ENCODE measurements at places on chromosomes 6 and 20.

- no peak for DNase-seq
These were observed 124.2 kb downstream of the SLC24A3 start for GRCh38 chr20:19336631-19337030.

DNA sequence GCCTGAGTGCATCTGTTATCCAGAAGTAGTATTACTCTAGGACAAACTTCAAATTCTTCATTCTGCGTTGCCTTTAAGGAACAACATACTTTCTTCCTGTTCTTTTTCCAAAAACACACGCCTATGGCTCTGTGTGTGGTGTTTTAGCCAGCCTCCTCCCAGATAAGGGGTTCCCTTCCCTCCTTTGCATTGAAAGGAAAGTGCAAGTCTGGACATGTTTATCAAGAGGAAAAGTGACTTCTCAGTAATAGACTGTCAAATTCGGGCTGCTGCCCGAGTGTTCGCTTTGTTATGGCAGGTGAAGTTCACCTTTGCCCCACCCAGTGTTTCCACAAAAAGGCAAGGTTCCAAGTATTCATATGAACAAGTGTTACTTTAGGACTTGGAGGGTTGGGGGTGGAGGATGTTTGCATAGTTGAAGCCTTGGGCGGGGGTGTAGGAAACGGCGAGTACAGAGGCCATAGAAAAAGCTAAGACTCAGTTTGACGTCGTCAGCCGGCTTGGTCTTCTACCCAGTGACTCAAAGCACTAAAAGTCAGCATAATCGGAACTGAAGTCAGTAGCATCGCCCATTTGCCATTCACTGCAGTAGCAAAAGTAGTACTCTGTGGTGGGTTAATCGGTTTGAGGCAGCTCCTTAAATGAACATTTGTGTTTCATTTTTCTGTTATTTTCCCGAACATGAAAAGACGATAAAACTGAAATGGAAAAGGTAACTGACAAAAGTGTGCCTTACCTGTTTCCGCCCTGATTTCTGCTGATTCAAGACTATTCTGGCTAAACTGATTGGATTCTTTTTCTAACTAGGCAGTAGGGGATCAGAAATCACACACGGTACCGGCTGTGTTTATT, 12.5 kb downstream of the PRDM1 start:
- DNase-seq = no peak

GRCh38 chr20:45745015-45745414, 22.9 kb downstream of the SPINT4 start:
- DNase-seq = no peak

- no peak for DNase-seq
These were observed 754.0 kb upstream of the ADGRB3 start for GRCh38 chr6:67880939-67881705.

GRCh38 chr6:139712830-139713229, 338.4 kb upstream of the CITED2 start:
- DNase-seq = no peak

DNA sequence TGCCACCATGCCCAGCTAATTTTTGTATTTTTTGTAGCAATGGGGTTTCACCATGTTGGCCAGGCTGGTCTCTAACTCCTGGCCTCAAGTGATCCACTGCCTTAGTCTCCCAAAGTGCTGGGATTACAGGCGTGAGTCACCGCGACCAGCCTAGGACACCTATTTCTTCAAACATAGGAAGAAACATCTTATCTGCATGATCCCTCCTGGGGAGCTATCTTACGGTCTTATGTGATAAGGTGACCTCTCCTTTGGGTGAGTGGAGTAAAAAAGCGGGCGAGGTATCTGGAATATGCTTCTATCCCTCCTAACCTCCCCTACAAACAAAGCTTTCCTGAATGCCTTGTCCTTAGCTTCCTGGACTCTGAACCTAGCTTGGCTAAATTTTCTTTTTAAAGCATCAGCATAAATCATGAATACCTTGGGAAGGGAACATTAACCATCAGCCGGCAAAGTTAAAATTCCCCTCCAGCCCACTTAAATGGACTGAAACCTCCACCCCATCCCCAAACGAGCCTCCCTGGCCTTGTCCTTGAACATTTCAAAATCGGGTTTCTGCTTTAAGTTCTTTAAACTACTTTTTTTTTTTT, 24.5 kb downstream of the RIPOR3 start:
- no peak for DNase-seq

GRCh38 chr6:25835442-25836283, 3.8 kb upstream of the SLC17A1 start:
- DNase-seq = no peak

- peak; percentile 25 for DNase-seq
These were observed 80.3 kb downstream of the ZDHHC14 start for GRCh38 chr6:157461000-157461915.

GRCh38 chr20:62778601-62779416, 17.5 kb upstream of the MRGBP start:
- no peak for DNase-seq

DNA sequence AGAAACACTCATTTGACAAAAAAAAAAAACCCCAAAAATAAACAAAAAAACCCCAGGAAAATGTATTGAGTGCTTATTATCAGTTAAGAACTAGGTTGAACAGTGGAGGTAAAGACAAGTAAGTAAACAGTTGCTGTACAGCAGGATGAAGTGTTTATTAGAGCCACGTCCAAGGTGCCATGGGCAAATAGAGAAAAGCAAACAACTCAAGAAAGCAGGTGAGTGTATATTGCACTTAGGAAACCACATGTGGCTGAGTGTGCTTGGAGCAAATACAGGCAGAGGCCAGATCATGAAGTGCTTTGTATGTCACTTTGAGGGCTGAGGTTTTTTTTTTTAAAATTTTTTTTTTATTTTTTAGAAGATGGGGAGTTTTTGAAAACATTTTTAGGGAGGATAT, 98.3 kb downstream of the MACROD2 start:
- no peak for DNase-seq

DNA sequence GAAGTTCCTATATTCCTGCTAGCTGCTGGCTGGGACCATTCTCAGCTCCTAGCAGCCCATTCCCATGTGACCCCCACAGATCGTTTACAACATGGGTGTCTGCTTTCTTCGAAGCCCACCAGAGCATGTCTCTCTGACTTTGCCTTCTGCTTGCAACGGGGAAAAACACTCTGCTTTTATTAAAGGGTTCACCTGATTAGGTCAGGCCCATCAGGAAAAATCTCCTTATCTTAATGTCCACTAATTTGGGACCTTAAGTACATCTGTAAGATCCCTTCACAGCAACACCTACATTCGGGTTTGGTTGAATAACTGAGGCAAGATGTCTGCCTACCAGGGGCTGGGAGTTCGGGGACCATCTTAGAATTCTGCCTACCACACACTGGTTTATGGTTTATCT, 496.9 kb downstream of the CDKAL1 start:
- no peak for DNase-seq

- no peak for DNase-seq
These were observed 41.3 kb upstream of the PLCB4 start for GRCh38 chr20:9027626-9028025.
